ENCODE measurements at places on chromosomes 12 and 14.

GRCh38 chr12:127820846-127821245 lies 446.1 kb upstream of the TMEM132C start:
- DNase-seq: peak; percentile 16

DNA sequence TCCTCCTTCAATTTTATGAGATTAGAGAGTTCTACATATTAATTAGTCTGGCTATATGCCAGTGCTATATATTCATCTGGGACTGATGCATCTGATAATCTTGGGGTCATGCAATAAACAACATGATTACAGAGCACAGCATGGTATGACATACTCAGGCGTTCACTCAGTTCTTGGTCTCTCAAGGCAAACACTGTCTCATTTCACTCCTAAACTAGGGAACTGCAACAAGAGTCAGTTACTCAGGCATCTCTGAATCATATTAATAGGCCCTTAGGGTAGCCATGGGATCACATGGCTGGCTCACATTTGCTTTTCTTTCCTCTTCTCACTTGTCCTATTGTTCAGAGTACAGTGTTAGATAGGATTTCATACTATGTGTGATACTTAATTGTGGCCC lies 91.8 kb upstream of the TMEM260 start:
- DNase-seq: no peak

- DNase-seq: no peak
Measured at GRCh38 chr12:24048446-24048845, 99.0 kb upstream of the SOX5 start.

DNA sequence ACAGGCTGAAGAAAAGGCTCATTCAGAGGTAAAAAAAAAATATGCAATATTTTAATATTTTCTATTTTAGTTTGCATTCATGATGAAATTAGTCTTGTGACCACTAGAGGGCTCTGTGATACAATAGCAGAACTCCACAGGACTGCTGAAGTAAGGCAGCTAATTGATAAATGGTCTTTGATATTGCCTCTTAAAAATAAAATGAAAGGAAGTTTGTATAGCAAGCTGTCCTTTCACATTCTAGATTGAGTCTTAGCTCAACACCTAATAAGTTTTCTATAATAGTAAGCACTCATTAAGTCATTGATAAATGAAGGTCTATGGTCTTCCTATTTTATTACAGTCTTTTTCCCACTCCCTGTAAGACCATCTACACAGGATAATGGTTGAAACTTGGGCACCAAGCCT lies 315.7 kb downstream of the NAV3 start:
- DNase-seq: no peak

DNA sequence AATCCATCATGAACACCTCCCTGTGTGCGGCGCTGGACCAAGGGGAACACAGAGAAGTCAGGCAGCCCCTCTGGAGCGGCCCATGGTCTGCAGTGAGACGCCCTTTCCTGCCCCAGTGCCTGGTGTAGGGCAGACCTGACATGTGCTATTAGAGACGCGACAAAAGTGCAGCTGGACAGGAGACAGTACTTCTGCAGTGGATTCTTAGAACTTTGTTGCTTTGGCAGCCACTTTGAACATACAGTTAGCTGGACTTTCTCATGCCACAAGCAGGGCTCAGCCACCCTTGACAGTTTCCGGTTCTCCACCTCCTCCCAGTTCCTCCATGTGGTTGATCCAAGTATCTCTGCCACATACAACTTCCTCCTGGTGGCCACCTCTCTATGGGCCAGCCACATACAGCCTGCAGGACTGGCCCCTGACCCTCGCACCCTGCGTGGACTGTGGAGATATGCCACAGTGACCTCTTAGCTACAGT lies 45.9 kb downstream of the LGMN start:
- DNase-seq: no peak

GRCh38 chr12:121958541-121959240 lies 40.3 kb downstream of the CFAP251 start:
- no peak for DNase-seq

DNA sequence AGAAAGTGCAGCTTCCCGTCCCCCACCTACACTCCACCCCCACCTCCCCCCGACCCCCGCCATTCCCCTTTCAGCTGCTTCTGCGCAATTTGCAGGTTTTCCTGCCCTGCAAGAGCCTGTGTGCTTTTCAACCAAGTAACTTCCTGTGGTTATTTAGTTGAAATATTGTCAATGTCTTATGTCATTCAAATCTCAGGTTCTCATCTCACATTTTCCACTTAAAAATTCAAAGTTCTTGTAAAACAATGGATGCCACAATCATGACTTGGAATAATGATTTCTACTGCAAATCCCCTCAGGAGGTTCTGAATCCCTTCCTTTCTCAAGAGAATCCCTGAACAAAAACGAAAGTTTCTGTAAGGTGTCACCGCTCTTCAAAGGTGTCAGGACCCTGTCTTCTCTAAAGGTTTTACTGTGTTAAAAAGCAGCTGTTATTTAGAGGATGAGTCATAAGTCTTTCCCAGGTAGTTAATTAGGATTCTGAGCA lies 31.6 kb downstream of the WBP11 start:
- peak; percentile 57 for DNase-seq

- peak; percentile 33 for DNase-seq
Measured at GRCh38 chr12:32240162-32240561, 133.5 kb downstream of the BICD1 start.

- DNase-seq: no peak
Measured at GRCh38 chr12:87930627-87931026, 98.6 kb downstream of the C12orf50 start.

DNA sequence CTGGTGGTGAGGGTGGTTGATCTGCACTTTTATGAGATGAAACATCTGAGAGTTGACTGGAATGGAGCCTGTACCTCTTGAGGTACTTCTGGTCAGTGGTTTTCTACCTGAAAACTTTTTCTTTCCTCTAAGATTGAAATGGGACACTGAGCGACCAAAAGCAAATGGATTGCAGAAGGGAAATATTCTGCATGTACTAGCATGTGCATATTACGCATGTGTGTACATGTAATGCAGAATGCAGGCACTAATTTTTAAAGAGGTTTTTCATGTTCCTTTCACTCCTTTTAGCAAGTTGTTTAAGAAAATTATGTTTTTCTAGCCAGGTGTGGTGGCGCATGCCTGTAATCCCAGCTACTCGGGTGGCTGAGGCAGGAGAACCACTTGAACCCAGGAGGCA lies 28.7 kb upstream of the EID3 start:
- DNase-seq: no peak

DNA sequence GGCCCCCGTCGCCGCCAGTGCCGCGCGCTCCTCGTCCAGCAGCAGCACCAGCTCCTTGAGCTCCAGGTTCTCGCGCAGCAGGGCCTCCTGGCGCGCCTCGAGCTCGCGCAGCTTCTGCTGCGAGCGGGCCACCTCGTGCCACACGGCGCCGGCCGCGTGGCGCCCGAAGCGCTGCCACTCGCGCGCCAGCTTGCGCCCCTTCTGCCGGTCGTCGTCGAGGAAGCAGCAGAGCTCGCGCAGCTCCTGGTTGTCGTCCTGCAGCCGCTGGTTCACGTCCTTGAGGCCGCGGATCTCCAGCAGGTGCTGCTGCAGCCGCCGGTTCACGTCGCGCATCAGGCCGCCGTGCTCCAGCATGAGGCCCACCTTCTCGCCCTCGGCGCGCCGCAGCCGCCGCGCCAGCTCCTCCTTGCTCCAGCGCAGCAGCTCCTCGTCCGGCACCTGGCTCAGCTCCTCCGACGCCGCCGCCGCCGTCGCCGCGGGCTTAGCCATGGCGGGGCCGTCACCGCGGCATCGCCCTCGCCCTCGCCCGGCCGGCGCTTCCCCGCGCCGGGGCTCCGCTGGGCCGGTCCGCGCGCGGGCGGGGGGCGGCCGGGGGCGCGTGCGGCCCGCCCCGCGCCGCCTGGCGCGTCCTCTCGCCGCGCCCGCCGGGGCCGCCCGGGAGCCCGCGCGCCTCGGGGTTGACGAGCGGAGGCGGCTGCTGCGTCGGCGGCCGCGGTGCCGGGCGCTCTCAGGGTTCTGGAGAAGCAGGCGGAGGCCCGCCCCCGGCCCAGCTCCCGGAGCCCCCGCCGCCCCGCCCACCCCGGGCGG lies at the start of gene CCDC85C:
CCDC85C (minus strand) TSS at position 737 of the 807 bp plus-strand sequence; CDS start at position 489, 248 bp downstream.
- peak; percentile 75 for DNase-seq

DNA sequence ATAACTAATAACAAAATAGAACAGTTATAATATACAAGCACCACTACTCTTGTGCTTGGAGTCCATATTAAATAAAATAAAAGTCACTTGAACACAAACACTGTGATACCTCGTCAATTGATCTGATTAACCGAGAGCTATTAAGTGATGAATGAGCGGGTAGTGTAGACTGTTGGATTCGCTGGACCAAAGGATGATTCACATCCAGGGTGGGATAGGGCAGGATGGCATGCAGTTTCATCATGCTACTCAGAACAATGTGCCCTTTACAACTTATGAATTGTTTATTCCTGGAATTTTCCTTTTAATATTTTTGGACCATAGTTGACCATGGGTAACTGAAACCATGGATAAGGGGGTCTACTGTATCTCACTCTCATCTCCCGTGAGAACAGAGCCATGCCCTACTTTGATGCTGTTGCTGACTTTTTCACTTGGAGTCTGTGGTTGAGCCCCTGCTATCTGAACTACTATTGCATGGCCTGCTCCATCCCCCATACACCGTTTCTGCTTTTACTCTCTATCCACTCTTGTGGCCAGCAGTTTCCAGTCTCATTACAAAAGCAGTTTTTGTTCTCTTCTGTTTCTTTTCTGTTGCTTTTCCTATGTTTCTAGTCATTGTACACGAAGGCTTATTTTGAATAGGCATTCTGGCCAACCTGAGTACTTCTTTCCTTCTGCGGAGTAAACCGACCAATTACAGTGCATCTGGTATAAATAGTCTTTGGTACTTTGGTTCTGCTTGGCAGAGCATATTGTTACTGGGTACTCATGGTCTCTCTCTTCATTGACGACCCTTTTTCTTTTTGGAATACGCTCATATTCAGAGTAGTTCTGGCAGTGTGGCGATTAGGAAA lies 12.2 kb downstream of the TMTC2 start:
- DNase-seq: no peak

DNA sequence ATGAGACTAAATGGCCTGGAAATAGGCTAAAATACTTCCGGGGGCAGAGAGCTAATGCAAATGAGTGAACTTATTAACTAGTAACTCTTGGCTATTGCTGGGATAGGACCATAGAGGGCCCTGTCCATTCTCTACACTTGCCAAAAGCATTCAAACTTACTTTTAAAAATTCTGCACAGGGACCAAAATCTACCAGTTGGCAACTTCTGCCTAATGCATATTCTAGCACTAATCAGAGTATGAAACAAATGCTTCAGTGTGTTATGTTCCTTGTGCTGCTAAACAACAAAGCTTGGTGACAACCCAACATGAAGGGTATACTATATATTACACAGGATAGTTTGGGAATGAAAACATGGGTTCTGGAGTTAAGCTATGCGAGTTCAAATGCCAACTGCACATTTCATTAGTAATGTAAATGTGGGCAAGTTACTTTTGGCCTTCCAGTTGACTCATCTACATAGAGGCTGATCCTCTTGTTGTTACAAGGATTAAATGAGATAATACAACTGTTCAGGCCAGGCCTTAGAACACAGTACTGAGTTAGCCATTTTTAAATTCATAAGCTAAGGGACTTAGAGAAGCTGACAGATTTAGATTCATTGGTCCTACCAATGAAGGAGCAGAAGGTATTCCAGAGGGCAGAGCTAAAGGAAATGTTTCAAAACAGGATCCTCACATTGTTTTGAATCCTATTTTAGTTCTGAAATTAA lies 32.4 kb downstream of the HIGD1C start:
- no peak for DNase-seq

DNA sequence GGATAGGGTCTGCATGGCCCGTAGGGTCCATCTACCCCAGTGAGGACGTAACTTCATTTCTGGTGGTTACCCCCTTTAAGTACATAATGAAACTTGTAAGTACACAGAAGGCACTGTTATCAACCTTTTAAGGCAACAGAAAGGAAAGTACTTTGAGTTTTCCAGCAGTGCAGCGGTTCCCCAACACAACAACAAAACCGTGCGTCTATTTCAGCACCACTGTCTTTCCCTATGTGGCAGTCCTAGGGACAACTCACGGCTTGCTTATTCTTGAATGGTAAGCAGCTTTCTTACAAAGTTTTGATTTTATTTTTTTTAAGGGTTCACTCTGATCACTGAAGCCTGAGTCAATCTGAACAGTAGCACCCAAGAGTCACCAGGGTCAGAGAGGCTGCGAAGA lies 46.3 kb downstream of the FOXN3 start:
- no peak for DNase-seq

DNA sequence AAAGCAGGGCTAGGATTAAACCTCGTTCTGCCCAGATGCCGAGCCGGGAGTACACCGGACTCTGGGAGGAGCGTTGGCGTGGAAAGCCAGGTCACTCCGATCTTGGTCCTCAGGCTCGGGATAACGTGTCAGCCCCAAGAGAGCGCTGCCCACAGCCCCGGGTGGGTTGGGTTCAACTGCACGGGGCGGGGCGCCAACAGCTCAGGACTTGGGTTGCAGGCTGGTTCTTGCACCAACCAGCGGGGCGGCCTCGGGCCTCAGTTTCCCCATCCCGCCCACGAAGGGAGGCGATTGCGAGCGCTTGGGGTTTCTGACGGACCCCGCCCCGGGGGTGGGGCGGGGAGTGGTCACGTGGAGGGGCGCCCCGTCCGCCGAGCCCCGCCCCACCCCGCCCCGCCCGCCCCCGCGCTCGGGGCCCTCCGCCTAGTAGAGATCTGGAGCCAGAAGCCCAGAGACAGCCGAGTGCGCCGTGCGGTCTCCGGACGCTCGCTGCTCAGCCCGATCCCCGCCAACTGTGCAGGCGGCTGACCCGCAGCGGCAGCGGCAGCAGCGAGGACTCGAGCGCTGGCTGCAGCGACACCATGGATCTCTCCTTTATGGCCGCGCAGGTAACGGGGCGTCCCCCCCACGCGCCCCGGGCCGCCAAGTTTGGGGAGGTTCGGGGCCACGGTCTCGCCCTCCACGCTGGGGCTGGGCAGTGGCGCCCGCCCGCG lies at the start of gene C14orf132:
C14orf132 (plus strand) TSS at position 443 of the 713 bp plus-strand sequence; CDS start at position 582, 139 bp downstream.
- DNase-seq: peak; percentile 77

- DNase-seq: no peak
Measured at GRCh38 chr12:61896436-61896835, 363.8 kb upstream of the USP15 start.

DNA sequence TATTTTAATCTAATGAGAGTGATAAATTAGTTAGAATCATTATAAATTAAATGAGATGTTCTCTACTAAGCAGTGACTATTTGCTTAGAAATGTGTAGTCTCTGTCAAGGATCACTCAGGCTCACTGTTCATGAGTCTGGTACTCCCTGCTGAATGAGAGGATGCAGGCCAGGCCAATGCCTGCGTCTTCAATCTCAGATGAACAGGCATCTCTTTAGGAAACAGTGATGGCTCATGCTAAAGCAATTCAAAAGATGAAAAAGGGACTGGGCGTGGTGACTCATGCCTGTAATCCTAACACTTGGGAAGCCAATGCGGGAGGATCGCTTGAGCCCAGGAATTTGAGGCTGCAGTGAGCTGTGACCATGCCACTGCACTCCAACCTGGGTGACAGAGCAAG lies 106.8 kb downstream of the ZFC3H1 start:
- peak; percentile 53 for DNase-seq

- DNase-seq: no peak
Measured at GRCh38 chr12:13033476-13033875, 10.7 kb upstream of the FAM234B start.

- DNase-seq: no peak
Measured at GRCh38 chr14:37932481-37932880, 275.2 kb upstream of the SSTR1 start.

- no peak for DNase-seq
Measured at GRCh38 chr12:58915037-58915436, 5.3 kb downstream of the LRIG3 start.
